ENCODE measurements at places on chromosomes 3 and 15. TPM values are rescaled to one million over a fixed set of nuclear protein-coding genes. Genes with fewer than 3 reads are reported as not detected.

DNA sequence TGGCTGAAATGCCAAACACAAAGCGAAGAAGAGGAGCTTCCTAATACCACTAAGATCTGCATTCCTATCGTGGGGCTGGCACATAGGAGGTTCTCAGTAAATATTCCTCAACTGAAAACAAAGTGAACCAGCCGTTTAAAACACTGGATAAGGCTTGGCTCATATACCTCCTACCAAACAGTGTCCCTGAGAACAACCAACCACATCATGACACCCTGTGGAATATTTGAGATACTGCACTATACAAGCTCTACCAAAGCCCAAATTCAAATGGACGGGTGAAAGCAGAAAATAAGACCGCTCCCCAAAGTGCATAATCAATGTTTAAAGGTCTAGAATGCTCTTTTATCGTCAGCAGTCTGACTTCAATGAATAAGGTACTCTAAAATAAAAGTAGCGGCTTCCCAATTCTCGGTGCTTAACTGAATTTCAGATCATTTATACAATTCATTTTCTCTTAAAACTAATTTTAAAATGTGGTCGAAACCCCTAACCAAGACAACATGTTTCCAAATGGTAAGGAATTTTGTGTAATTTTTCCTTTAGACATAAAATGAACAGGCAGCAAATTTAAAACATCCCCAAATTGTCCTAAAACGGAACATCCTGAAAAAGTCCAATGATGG, 425.8 kb downstream of the ERC2 start:
- no peak for DNase-seq

GRCh38 chr15:95868450-95868849, 462.1 kb upstream of the NR2F2 start:
- no peak for DNase-seq

- DNase-seq, result no peak
Measured at GRCh38 chr3:168548719-168549118, 453.0 kb upstream of the GOLIM4 start.

DNA sequence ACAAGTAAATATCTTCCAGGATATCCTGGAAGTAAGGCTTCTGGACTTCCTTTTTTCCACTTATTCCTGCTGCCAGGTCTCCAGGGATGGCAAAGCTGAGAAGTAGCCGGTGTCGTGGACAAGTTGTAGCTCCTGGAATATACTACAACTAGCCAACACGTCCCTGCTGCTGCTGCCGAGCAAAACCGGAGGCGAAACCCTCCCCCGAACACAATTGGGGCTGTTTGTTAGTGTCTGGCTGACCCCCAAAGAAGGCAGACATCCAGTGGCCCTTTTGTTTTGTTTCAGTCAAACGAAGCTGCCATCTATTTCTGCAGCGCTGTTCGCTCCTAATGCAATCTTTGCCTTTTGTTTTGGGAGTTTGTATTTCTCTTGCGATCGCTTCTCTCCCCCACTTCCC, 45.3 kb upstream of the EIF5A2 start:
- DNase-seq, result no peak

GRCh38 chr3:136624894-136625815, 127.0 kb downstream of the STAG1 start:
- peak; percentile 15 for DNase-seq

DNA sequence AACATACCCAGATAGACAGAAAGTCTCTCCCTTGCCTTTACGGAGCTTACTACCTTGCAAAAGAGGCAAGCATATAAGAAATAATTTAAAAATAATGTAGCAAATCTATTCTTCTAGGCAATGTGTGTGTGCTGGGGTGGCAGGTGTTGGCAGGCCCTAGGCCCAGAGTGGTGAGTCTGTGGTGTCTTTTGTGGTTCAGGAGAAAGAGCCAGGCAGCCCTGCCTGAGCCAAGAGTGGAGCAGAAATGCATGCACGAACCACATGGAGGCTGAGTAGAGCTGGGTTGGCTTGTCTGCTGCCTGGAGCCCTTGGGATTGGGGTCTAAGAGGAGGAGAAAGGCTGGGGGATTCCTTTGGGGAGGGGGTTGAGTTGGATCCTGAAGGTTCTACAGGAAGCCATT, 70.2 kb upstream of the MYZAP start:
- DNase-seq, result no peak

DNA sequence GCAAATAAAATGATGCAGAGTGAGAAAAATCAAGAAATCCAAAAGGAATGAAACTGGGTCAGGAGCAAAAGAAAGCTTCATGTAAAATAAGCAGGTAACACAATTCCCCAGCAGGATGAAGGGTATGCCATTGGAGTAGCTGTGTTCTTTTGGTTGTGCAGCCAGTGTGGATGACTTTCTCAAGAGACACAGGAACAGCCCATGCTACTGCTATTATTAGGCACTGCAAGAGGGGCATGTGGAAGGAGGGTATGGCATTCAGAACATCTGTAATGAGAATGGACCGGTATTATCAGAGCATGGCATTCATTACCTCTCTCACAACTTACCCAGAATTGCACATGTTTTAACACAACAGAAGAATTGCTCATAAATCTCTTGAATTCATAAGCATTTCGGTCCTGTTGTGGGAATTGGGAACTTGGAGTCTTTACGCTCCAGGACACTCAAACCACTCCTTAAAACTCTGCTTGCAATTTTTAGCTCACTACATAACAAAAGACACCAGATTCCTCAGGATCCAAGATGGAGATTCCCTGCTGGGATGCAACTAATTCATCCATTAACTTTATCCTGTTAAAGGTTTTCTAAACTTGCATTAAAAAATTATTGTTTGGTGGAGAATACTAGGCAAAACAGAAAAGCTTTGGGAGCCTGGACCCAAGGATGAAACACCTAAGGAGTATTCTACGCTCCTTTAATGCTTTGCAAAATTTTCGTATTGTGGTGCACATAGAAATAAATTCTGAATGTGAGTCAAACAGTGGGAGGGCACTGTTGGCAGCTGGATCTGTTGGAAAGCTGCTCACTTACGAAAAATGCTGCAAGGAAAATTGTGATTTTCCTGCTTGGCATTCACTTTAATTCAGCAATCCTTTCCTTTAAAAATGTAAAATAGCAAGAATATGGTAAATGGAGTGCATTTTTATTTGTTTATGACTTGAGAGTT, 34.6 kb upstream of the CDIN1 start:
- DNase-seq, result no peak

DNA sequence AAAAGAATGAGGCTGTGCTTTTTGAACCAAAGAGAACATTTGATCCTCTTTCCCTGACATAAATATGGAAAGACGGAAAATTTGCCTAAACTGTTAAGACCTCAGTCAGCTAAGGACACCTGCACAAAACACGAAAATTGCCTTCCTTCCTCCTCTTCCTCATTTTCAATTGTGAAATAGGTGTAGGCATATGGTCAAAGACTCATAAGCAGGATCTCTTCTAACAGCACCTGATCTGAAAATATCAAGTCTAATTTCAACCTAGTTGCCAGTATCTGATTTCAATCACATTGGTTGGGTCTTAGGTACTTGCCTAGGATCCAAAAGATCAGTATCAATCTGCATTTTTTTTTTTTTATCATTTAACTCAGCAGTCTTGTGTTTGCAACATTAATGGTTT, 215.7 kb upstream of the SLC2A2 start:
- DNase-seq, result no peak

DNA sequence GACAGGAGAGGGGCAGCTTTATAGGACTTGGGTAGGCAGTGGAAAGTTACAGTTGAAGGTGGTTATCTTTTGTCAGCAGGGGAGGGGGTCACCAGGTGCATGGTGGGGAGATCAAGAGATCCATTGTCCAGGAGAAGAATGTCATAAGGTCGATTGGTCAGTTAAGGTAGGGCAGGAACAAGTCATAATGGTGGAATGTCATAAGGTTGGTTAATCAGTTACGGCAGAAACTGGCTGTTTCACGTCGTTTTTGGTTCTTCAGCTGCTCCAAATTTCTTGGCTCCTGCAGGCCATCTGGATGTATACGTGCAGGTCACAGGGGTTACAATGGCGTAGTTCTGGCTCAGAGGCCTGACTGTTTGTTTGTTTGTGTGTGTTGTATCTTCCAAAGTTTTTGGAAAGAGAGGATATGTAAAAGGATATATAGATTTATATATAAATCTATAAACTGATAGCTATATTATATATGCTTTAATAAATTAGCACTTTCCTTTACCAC, 565.1 kb downstream of the ZNF385D start:
- no peak for DNase-seq

- no peak for DNase-seq
Measured at GRCh38 chr3:5653426-5654143, 466.1 kb downstream of the EDEM1 start.

The CCDC50 gene
- total RNA-seq, result 144 TPM

GRCh38 chr15:53203454-53203853, 413.3 kb upstream of the ONECUT1 start:
- DNase-seq, result no peak

- no peak for DNase-seq
Measured at GRCh38 chr3:149449182-149449581, 25.3 kb upstream of the TM4SF4 start.

The SPINK8 gene
- not detected for total RNA-seq

GRCh38 chr3:164095279-164095678, 983.0 kb downstream of the SI start:
- no peak for DNase-seq

The SEMA5B gene
- not detected for total RNA-seq

- no peak for DNase-seq
Measured at GRCh38 chr3:48016301-48016973, at the start of gene MAP4. TSS of gene MAP4 (minus strand) at chr3:48016416. CDS start at chr3:47998860, 17,556 bp downstream.

GRCh38 chr3:28151608-28152228, 89.7 kb upstream of the CMC1 start:
- peak; percentile 33 for DNase-seq

GRCh38 chr3:66181764-66182163, 39.0 kb upstream of the SLC25A26 start:
- no peak for DNase-seq

The LNP1 gene
- 2.4 TPM for total RNA-seq

The RASGRP1 gene
- 29.3 TPM for total RNA-seq

GRCh38 chr15:25058080-25058785, 103.4 kb downstream of the SNRPN start:
- DNase-seq, result no peak

GRCh38 chr15:83835479-83835878, 181.6 kb downstream of the ADAMTSL3 start:
- no peak for DNase-seq

GRCh38 chr15:35437157-35437556, 108.8 kb downstream of the DPH6 start:
- no peak for DNase-seq

- no peak for DNase-seq
Measured at GRCh38 chr3:76698136-76698706, 341.7 kb upstream of the ROBO2 start.

DNA sequence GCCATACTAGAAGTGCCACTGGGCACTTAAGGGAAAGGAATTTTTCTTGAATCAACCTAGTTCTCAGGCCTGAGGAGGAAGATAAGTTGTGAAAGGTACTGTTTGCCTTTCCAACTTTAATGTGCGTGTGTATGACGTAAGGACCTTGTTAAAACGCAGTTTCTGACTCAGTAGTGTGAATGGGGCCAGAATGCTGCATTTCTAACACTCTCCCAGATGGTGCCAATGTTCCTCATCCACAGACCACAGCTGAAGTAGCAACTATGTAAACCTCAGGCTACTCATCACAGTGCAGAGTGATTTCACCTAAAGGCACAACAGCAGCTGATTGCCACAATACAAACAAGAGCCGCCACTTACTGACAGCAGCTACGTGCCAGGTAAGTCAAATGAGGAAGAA, 103.6 kb downstream of the OTOL1 start:
- DNase-seq, result no peak

The RAB27A gene
- 53.2 TPM for total RNA-seq

DNA sequence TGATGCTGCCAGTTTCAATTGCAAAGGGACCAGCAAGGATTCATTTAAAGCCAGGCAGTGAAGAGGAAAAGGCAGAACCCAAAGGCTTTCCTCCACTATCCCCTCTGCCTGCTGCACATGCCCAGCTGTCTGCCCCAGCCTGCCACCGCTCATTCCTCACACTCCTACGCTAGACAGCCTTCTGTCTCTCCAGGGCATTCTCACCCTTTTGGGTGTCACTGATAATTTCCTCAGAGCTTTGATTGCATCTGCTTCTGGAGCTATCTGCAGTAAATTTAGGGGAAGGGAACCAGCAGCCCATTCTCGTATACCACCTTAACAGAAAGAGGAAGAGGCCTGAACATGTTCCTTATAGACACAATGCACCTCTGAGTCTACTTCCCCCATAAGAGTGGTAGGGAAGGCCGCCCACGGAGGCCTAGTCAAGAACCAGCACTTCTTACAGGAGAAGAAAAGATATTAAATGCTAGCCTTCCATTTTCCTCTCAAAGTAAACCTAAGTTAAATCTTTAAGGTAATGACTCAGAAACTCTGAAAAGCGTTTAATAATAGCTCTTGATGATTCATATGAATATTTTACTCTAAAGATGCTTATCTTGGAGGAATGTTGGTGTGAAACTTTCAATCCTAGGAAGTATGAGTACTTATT, 20.9 kb downstream of the NUDT16 start:
- DNase-seq, result no peak

GRCh38 chr3:3594986-3595385, 204.2 kb upstream of the LRRN1 start:
- DNase-seq, result no peak

- DNase-seq, result no peak
Measured at GRCh38 chr15:41917767-41918430, 24.0 kb upstream of the SPTBN5 start.

GRCh38 chr3:111609700-111610099, 14.6 kb upstream of the ZBED2 start:
- DNase-seq, result no peak

DNA sequence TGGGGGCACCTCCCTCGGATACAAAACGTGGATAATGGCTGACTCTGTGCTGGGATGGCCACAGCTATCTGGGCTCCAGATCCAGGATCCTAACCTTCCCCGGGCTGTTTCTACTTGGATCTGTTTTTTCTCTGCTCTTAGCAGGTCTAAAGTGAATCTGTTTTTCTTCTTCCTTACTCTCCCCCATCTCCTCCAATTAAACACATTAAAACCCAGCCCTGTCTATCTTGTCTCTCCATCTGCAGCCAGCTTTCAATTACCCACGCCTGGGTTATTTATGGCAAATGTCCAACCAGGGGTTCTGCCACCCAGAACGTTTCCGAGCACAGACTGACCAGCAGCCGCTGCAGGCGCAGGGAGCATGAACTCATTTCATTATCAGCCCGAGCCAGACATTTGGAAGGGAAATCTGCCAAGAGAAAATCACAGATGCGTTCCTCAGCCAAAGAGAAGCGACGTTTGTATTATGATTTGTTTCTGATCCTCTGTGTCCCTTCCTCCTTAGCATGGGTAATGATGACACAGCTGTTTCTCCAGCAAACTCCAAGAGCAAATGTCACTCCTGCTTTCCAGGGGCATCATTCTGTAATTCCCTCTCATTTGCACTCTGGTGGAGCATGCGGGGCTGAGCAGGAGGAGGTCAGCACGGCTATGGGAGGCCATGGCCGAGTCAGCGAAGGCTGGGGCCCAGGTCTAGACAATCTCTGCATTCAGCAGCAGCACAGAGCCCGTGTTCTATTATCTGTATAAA, 42.0 kb downstream of the UMPS start:
- DNase-seq, result no peak

DNA sequence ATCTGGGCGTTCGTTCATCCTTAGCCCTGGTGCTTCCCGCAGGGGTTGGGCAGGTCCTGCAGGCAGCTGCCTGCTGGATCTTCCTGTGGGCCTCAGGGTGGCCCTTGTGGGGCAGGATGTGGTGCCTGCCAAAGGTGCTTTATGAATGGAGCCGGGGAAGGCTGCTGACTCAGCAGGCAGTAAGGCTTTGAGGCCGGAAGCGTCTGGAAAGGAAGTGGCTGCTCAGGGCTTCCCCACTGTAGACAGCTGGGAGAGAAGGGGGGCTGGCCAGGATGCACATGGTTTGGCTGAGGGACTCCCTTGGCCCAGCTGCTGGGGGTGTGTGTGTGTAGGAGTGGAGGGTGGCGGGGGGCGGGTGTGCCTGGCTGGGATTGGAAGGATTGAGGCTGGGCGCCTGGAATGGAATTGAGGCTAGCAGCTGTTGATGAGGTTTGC, 12.9 kb downstream of the CD276 start:
- DNase-seq, result peak; percentile 38

All from GM12878 (cell line).